Mucosa of descending colon (tissue), 3 donors: ENCODE measurements at places on chromosomes 3 and 15.

DNA sequence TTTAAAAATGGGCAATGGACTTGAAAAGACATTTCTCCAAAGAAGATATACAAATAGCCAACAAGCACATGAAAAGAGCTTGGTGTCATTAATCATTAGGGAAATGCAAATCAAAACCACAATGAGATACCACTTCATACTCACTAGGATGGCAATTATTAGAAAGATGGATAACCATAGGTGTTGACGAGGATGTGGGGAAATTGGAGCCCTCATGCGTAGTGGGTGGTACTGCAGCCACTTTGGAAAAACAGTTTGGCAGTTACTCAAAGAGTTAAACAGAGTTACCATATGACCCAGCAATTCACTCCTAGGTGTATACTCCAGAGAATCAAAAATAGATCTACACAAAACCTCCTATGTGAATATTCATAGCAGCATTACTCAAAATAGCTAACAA, 27.4 kb downstream of the RPLP1 start:
- DNase-seq: no peak

DNA sequence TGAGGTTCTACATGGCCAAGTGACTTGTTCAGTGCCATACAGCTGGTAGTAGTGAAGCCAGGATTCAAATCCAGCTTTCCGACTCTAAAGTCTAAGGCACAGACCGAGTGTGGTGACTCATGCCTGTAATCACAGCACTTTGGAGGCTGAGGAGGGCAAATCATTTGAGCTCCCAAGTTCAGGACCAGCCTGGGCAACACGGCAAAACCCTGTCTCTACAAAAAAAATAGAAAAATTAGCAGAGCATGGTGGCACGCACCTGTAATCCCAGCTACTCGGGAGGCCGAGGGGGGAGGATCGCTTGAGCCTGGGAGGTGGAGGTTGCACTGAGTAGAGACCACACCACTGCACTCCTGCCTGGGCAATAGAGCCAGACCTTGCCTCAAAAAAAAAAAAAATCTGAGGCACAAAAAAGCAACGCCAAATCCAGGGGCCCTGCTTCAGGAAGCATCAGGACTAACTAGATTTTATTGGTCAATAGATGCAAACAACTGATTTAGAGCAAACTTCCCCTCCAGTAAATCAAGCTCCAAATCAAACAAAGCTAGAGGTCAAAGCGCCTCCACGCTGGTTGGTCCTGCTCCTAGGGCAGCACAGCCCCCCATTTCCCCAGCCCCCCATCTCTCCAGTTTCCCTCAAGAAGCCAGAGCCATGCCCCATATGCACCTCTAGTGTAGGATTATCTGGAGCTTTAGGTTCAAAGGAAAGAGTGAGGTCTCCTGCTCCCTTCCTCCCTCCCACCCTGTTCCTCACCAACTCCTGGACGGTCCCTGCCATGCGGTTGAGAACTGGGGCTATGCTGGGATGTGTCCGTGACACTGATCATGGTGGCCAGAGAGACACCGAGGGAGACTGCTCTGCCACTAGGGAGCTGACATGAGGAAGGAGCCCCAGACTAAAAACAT, 2.9 kb upstream of the TNK2 start:
- no peak for DNase-seq

DNA sequence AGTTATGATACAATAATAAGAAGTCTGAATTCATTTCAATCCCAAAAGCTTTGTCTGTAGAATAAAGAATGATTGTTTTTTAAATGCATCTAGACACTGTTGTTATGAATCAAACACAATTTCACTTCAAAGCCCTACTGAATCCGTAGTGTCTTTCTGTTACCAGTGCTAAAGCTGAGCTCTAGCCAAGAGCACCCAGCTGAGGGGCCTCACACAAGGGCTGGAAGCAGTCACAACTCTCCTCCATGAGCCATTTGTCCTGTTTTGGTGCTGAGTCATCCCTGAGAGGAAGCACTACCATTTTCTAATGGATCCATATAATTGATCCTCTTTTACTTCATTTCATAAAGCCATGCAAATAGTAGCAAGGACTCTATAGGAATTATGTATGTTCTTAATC, 158.2 kb upstream of the ANKRD28 start:
- DNase-seq: no peak

GRCh38 chr3:188076176-188076575, 77.8 kb upstream of the LPP start:
- DNase-seq: no peak

DNA sequence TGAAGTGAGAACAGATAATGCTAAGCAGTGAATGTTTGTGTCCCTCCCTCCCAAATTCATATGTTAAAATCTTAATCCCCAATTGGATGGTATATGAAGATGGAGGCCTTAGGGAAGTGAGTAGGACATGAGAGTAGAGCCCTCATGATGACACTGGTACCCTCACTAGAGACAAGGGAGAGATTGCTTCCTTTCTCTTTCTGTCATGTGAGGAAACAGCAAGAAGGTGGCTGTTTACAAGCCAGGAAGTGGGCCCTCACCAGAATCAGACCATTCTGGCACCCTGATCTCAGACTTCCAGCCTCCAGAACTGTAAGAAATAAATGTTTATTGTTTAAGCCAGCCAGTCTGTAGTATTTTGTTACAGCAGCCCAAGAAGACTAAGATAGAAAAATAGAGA, 209.5 kb downstream of the SATB1 start:
- no peak for DNase-seq

- no peak for DNase-seq
Measured at GRCh38 chr15:87461631-87462030, 794.9 kb downstream of the NTRK3 start.

DNA sequence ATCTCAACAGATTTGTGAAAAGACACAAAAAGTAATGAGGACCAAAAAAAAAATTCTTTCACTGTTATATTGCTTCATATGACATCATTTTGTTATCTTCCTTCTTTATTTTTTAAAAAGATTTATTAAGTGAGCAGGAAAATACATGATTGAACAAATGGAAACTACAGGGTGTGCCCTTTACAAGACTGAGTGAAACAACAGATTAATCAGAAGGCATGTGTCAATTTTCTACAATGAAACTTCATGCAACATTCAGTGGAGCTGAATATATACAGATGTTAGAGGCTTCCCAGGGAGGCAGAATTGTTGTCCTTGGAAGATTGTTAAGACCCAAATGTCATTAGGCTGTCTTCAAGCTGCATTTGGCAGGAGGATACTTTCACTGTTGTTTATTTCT, 28.4 kb upstream of the SLC2A2 start:
- DNase-seq: no peak

DNA sequence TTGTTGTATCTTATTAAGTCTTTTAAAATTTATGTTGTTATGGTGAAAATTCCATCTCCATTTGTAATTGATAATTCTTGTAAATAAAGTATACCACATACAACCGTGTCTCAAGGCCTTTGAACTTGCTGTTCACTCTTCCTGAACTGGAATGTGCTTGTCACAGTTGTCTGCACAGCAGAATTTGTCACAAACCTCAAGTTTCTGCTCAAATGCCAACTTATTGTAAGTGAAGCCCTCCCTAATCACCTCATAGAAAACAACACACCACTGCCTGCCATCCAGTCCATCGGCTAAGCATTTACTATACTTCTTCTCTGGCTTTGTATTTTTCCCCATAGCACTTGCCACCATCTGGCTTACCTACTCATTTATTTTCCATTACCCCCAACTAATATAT, 192.3 kb downstream of the THRB start:
- no peak for DNase-seq

DNA sequence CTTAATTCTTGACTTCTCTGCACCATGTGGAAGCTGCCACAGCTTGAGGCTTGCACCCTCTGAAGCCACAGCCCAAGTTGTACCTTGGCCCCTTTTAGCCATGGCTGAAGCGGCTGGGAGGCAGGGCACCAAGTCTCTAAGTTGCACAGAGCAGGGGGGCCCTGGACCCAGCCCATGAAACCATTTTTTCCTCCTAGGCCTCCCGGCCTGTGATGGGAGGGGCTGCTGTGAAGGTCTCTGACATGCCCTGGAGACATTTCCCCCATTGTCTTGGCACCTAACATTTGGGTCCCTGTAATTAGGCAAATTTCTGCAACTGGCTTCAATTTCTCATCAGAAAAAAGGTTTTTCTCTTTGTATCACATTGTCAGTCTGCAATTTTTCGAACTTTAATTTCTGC, 92.8 kb upstream of the GALNT15 start:
- DNase-seq: no peak

GRCh38 chr3:15781637-15782402, 16.0 kb downstream of the ANKRD28 start:
- no peak for DNase-seq

DNA sequence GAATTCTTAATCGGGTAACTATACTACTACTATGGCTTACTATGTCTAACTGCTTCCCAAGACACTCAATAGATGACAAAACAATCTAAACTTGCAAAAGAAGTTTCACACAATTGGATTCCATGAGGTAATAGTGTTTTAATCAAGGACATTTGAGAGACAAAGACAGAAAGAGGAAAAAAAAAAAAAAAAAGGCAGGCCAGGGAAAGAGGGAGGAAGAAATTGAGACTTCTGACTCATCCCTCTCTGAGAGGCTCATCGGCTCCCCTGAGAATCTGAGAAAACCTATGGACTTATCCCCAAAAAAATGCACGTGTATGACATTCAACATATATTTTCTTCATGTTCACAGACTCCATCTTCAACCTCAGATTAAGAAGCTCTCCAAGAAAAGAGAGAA, 61.0 kb downstream of the SCAPER start:
- DNase-seq: no peak

DNA sequence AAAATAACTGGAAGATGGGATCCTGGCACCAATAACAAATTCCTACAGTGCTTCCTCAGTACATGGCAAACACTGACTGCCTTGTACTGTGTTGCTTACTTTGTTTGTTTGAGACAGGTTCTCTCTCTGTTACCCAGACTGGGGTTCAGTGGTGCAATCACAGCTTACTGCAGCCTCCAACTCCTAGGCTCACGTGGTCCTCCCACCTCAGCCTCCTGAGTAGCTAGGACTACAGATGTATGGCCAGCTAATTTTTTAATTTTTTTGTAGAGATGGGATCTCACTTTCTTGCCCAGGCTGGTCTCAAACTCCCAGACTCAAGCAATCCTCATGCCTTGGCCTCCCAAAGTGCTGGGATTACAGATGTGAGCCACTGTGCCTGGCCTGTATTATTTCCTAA, 3.7 kb upstream of the ALPK3 start:
- no peak for DNase-seq

- no peak for DNase-seq
Measured at GRCh38 chr3:55854494-55854893, 367.4 kb upstream of the WNT5A start.

DNA sequence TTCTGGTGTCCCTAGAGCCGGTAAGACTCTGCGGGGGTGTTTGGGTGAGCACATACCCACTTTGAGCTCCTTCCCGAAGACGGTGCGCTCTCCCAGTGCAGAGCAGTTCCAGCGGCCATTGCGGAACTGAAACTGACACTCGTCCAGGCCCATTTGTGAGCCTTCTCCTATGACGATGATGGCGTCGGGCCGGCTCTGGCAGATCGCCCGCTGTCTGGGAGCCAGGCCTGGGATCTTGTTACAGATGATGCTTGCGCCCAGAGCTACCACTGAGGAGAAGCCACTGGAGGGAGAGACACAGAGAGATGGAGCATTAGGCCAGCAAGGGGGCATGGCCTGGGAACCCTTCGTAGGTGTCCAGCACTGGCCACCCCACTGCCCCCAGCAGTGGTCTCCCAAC, 5.0 kb downstream of the WNT7A start:
- DNase-seq: no peak

GRCh38 chr3:174431717-174432116, 427.4 kb upstream of the NAALADL2 start:
- DNase-seq: no peak

DNA sequence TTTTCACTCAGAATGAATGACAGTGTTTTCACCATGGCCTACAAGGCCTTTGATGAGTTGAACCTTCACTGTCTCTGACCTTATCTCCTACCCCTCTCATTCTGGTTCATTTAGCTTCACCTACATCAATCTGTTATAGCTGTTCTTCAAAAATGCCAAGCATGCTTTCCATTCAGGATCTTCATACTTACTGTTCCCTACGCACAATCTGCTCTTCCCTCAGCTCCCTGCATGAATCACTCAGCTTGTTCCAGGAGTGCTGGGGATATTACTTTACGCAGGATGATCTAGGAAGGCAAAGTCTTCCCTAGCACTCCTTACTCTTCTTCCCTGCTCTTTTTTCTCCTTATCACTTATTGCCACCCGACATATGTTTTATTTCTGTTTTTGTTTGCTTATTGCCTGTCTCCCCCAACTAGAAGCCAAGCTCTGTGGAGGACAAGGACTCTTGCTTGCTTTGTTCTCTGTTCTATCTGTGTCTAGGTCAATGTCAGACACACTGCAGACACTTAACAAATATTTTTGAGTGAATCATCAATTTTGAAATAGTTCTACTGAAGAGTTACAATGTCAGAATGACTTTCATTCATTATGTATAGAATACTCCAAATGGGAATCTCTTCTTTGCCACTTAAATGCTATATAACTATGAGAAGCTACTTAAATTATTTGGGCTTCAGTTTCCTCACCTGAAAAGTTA, 238.3 kb upstream of the FEZF2 start:
- DNase-seq: no peak

DNA sequence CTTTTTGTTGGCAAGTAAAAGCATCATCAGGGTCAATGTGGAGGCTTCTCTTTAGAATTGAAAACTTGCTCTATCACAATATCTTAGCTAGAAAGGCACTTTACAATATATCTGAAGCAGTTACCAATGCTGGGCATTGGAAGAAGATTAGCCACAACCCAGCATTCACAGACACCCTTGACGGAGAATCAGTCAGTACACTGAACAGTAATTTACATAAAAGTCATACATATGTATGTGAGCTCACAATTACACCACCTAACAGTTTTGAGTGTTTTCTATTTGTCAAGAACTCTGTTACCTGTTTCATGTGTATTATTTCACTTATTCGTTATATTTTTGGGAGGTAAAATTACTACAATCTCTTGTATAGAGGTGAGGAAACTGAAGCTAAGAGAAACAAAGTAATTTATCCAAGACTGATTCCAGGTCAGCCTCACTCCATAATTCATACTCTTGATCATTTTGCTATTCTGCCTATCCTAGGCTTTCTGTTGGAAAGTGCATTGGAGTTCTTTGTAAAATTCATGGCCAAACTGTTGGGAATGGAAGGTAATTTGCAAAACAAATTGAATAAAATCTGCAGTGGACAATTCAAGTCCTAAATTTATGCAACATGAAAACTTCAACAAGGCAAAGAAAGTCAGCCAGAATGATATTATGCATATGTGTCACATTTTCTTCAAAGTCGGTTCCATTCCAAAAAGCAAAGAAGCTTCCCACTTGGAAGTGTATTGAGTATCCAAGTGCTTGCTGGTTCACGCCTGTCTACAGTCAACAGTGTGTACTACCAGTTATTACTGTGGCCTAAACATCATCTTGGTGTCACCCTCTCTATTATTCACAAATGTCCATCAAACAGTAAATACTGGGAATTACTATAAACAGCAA, 223.7 kb upstream of the SEMA6D start:
- no peak for DNase-seq

- DNase-seq: no peak
Measured at GRCh38 chr3:148861277-148861869, 3.7 kb upstream of the CPA3 start.

DNA sequence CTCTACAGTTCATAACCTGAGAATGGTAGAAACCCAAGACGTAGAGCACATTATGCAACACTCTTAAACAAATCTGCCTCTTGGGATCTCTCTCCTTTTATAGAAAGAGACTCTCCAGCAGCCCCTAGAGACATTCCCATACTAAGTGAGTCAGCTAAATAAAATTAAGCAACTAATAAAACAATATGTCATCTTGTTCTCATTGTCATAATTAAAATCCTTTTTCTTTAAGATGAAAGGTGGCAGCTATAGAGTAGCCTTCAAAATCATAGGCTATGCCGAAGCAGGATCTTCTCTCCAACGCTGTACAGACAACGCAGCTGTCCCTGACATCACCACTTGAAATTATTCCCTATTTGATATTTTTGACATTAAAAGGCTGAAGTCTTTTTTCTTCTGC, 790.0 kb downstream of the FHIT start:
- no peak for DNase-seq
